ENCODE measurements at places on chromosomes 6 and 20.
A peak's percentile ranks its signal among the peaks of the same experiment; 100 is the strongest.

GRCh38 chr6:49634092-49634835, 2.4 kb downstream of the RHAG start:
- no peaks in the 10 kb centered on the region for H3K36me3 ChIP-seq
- H3K4me1 ChIP-seq: peaks cover 10% of the 10 kb centered on the region
- H3K27ac ChIP-seq: no peak overlapping the region
- no peak overlapping the region for H3K4me3 ChIP-seq
- no peaks in the 10 kb centered on the region for H3K27me3 ChIP-seq
- no peak for DNase-seq

DNA sequence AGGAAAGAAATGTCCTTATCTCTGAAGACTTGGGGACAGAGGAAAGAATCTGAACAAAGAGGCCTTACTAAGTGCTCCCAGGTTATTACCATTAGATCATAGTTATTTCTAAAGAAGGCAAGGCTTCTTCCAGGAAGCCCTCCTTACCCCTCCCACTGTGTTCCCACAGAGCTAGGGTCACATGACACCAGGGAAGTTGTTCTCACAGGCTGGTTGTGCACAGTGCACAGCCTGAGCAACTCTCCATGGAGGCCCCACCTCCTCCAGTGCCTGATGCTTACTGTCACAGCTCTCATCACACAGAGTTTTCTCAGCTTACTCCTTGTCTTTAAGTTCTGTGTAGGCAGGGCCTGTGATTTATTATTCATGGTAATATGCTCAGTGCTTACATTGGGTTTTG, 68.9 kb upstream of the SCGN start:
- H3K36me3 ChIP-seq: no peaks in the 10 kb centered on the region
- no peaks in the 10 kb centered on the region for H3K27me3 ChIP-seq
- H3K4me1 ChIP-seq: no peaks in the 10 kb centered on the region
- no peak overlapping the region for H3K4me3 ChIP-seq

GRCh38 chr20:16441546-16442164, 131.6 kb downstream of the KIF16B start:
- no peaks in the 10 kb centered on the region for H3K4me1 ChIP-seq
- no peak for DNase-seq
- H3K27me3 ChIP-seq: no peaks in the 10 kb centered on the region
- H3K27ac ChIP-seq: no peak overlapping the region
- no peaks in the 10 kb centered on the region for H3K36me3 ChIP-seq

GRCh38 chr6:76134651-76135050, 62.2 kb upstream of the IMPG1 start:
- no peak overlapping the region for H3K4me3 ChIP-seq
- no peak for DNase-seq
- H3K27me3 ChIP-seq: no peaks in the 10 kb centered on the region

GRCh38 chr20:60255866-60256265, 297.6 kb downstream of the CDH26 start:
- no peaks in the 10 kb centered on the region for H3K36me3 ChIP-seq
- H3K4me1 ChIP-seq: peaks cover 17% of the 10 kb centered on the region
- no peak overlapping the region for H3K4me3 ChIP-seq
- DNase-seq: no peak

- DNase-seq: no peak
- no peaks in the 10 kb centered on the region for H3K36me3 ChIP-seq
- H3K27ac ChIP-seq: no peak overlapping the region
- peaks cover 14% of the 10 kb centered on the region for H3K4me1 ChIP-seq
- no peak overlapping the region for H3K4me3 ChIP-seq
Measured at GRCh38 chr6:113765909-113766308, 91.2 kb upstream of the MARCKS start.

DNA sequence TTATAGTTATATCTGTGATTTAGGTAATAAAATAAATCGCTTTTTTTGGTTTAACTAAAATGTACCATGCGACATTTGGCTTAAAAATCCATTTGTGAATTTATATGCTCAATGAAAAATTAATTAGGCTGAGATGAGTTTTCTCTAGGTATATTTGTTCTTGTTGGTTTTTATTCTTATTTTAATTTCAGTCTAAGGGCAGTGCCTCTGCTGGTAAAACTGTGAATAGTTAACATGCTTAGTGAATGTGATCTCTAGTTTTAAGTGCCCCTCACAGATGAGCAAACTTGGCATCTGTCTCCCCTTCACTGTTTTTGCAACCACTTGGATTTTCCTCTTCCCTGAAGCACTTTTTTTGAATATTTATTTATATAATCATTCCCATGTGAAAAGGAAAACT, 822.7 kb downstream of the GRIK2 start:
- H3K27me3 ChIP-seq: no peaks in the 10 kb centered on the region
- no peak for DNase-seq
- no peaks in the 10 kb centered on the region for H3K4me1 ChIP-seq

DNA sequence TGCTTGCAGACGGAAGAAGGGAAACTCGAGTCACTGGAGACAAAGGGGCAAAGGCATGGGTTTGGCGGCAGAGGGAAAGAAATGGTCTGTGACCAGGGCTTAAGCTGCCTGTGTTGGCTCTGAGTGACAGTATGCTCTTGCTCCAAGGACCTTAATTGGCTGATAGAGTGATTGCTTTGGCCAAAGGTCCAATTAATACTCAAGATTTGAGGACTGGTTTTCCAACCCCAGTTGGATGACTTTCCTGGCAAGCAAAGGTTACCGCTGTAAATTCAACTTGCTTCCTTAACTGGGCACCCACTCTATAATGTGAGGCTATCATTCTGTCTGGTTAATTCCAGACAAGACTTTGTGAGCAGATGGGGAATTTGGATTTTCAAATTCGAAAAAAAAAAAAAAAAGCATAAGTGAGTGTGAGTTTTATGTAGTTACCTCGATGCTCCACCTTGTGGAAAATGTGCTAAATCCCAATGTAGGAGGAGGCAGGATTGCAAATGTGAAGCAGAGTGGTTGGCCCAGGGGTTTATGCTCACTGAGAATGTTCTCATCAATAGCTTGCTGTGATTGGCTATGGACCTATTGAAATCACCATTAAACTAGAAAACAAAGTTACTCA, 150.7 kb upstream of the GMDS start:
- H3K27me3 ChIP-seq: no peaks in the 10 kb centered on the region
- H3K4me3 ChIP-seq: no peak overlapping the region
- no peak overlapping the region for H3K27ac ChIP-seq
- no peaks in the 10 kb centered on the region for H3K4me1 ChIP-seq

- H3K36me3 ChIP-seq: peaks cover 12% of the 10 kb centered on the region
- H3K27me3 ChIP-seq: no peaks in the 10 kb centered on the region
Measured at GRCh38 chr20:31740208-31740607, 1.1 kb downstream of the TPX2 start.

DNA sequence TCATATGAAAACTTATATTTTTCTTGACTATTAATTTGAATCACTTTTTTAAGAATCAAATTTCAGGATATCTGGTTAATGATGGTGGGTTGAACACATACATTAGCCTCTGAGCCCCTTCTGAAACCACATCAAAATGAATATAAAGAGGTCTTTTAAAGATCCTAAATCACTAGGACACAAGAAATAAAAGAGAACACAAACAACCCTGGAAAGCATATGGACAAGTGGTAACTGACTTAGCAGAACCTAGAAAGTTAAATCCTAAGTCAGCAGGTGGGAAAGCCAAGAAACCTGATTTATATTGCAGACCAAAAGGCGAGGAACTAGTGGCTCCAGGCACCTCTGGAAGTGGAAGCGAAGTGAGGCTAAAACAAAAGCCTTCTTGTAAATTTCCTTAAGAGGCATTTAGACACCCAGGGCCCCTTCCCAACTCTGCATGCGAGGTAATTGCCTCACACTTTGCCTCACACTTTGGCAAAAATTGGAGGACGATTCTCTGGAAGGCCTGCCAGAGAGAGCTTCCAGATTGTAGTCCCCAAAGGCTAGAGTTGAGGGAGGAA, 293.9 kb downstream of the KHDC1L start:
- no peaks in the 10 kb centered on the region for H3K36me3 ChIP-seq
- H3K27me3 ChIP-seq: no peaks in the 10 kb centered on the region
- H3K27ac ChIP-seq: no peak overlapping the region
- H3K4me3 ChIP-seq: no peak overlapping the region
- no peak for DNase-seq
- no peaks in the 10 kb centered on the region for H3K4me1 ChIP-seq

DNA sequence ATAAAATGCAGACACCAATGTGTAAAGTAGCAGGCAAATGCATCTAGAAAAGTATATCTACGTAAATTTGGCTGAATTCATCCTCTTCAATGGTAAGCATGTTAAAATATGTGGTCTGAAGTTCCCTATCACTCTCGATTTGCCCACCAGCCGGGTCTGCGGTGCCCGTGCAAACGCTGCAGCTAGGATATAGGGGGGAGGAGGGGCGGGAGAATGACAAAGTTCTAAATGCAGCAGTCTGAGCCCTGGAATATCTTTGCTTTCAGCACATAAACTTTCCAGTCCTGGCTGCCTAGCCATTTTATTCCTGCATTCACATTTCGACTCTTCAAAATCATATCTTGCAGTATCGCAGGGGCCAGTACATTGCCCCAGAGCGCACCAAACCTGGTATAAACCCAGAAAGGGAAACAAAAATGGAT, 708 bp downstream of the NRN1 start:
- H3K4me1 ChIP-seq: no peaks in the 10 kb centered on the region
- peaks cover 12% of the 10 kb centered on the region for H3K36me3 ChIP-seq
- no peak for DNase-seq

DNA sequence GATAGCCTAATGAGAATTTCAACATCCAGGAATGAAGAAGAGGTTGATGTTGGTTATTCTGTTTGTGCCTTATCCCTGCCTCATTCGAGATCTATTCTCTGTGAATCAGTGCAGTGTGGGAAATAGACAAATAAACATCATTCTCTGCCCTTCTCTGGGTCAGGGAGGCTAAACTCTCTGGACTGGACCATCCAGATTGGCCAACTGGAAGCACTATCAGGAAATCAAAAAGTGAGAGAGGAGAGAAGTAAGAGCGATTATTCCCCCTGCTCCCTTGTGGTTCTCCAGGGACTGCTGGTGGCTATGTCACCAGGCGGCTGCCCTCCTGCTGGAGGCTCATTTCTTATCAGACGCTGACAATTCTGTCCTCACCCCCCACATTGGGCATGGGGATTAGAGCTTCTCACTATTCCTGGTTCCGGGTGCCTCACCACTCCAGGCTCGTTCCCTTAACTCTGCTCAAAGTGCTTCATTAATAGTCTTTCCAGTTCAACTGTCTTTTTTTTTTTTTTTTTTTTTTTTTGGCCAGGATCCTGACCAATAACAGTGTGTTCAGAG, 201.7 kb upstream of the RREB1 start:
- DNase-seq: no peak
- H3K4me1 ChIP-seq: no peaks in the 10 kb centered on the region
- no peak overlapping the region for H3K4me3 ChIP-seq
- no peaks in the 10 kb centered on the region for H3K27me3 ChIP-seq
- no peaks in the 10 kb centered on the region for H3K36me3 ChIP-seq

DNA sequence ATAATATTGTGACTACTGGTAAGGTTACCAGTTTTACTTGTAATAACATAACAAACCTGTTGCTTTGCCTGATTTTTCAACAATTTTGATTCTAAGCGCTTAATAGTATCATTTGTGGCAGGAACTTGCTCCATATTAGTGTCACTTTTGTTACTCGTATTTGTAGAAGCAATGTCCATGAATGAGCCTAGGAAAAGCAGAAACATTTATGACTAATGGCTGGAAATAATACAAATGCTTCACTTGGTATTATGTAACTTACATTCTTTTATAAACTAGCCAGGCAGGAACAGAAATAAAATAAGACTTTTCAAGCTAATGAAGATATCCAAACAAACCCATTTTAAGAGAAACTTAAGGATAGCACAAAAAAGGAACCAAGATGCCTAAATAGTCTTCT, 38.9 kb downstream of the MAP3K7 start:
- H3K36me3 ChIP-seq: peaks cover 6% of the 10 kb centered on the region
- H3K27me3 ChIP-seq: no peaks in the 10 kb centered on the region
- H3K4me3 ChIP-seq: no peak overlapping the region
- H3K27ac ChIP-seq: no peak overlapping the region
- no peaks in the 10 kb centered on the region for H3K4me1 ChIP-seq

GRCh38 chr6:163529605-163530004, 115.1 kb downstream of the QKI start:
- no peak for DNase-seq
- peaks cover 51% of the 10 kb centered on the region for H3K4me1 ChIP-seq
- peaks cover 7% of the 10 kb centered on the region for H3K36me3 ChIP-seq
- no peak overlapping the region for H3K27ac ChIP-seq

DNA sequence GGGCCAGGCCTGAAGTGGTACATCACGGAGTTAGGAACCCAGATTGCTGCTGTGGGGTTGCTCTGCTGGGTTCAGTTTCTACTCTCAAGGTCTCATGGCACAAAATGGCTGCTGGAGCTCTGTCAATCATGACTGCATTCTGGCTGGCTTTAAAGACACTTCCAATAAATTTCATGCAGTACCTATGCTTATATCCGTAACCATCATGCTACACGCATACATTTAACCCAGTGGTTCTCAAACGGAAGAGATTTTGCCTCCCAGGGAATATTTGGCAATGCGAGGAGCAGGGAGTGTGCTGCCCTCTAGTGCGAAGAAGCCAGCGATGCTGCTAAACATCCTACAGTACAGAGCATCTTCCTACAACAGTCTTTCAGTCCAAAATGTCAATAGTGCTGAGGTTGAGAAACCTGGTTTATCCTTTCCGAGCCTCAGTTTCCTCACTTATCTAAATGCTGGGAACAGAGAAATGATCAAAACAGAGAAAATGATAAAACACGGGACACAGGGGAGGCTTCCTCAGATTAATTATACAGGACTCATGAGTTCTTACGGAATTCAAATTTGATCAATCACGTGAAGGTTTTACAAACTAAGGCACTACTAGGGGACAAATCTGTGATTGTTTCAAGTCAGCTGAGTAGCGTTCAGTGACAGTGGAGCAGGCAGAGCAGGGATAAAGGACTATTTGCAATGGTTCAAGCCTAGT, 9.6 kb upstream of the SLC2A10 start:
- peak; percentile 51 for DNase-seq
- peaks cover 21% of the 10 kb centered on the region for H3K4me1 ChIP-seq
- H3K4me3 ChIP-seq: no peak overlapping the region
- peaks cover 8% of the 10 kb centered on the region for H3K27me3 ChIP-seq
- no peak overlapping the region for H3K27ac ChIP-seq
- H3K36me3 ChIP-seq: no peaks in the 10 kb centered on the region

- peak overlapping the region; percentile 85 for H3K27ac ChIP-seq
- peaks cover 70% of the 10 kb centered on the region for H3K36me3 ChIP-seq
- DNase-seq: no peak
- no peaks in the 10 kb centered on the region for H3K27me3 ChIP-seq
Measured at GRCh38 chr6:47241742-47242482, 67.8 kb downstream of the TNFRSF21 start.

DNA sequence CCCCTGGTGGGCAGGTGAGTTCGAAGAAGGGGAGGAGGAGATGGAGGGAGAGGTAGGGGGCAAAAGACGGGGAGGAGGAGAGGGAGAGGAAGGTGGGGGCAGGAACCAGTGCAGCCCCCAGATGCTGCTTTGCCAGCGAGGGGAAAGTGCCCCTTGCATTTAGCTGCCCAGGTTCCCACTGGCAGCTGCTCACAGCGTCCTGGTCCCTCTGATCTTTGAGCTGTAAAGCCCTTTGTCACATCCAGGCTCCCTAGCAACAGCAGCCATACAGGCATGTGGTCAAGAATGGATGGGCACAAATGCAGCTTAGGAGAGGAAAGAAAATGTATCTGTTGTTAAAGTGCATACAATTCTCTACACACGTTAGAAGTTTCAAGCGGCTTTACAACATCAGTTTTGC, 160.9 kb downstream of the CD83 start:
- no peak overlapping the region for H3K27ac ChIP-seq
- no peak for DNase-seq
- H3K36me3 ChIP-seq: no peaks in the 10 kb centered on the region
- no peaks in the 10 kb centered on the region for H3K27me3 ChIP-seq
- H3K4me1 ChIP-seq: peaks cover 13% of the 10 kb centered on the region

- H3K36me3 ChIP-seq: peaks cover 8% of the 10 kb centered on the region
- DNase-seq: no peak
- H3K27me3 ChIP-seq: no peaks in the 10 kb centered on the region
Measured at GRCh38 chr6:161151059-161151645, 122.7 kb downstream of the AGPAT4 start.

All from Calu3 (cell line).